Gastroesophageal sphincter (tissue), 4 donors: ENCODE measurements at places on chromosomes 5 and 9. TPM values are rescaled to one million over a fixed set of nuclear protein-coding genes. Genes with fewer than 3 reads are reported as not detected.

The TXNDC8 gene
- total RNA-seq = not detected

DNA sequence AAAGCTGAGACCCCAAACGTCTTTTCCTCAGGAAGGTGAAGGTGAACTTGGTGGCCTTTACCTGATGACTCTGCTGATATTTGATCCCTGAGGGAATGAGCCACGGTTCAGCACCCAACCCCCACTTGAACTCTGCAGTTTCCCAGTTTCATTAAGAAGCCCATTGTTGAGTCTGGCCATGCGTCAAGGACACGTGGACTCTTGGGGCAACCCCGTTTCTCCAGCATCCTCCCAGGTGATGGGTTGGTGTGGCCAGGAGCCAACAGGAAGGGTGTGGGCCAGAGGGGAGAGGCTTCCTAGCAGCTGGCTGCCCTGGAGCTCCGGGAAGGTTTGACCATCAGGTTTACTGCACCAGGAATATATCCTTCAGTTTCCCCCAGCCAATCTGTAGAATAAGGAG lies 59.5 kb upstream of the GNE start:
- H3K4me3 ChIP-seq = no peak overlapping the region
- ATAC-seq = peak; percentile 41
- H3K27me3 ChIP-seq = peaks cover 16% of the 10 kb centered on the region

- peaks cover 24% of the 10 kb centered on the region for H3K36me3 ChIP-seq
- H3K4me3 ChIP-seq = no peak overlapping the region
- H3K27me3 ChIP-seq = no peaks in the 10 kb centered on the region
- H3K27ac ChIP-seq = no peak overlapping the region
Observed at GRCh38 chr9:78304357-78304756, 7.4 kb downstream of the PSAT1 start.

The CDKN2A gene
- 0.94 TPM for total RNA-seq

GRCh38 chr9:114499528-114499927 lies 5.7 kb downstream of the WHRN start:
- H3K27ac ChIP-seq = no peak overlapping the region
- no peaks in the 10 kb centered on the region for H3K4me1 ChIP-seq

The TLX3 gene
- total RNA-seq = not detected

DNA sequence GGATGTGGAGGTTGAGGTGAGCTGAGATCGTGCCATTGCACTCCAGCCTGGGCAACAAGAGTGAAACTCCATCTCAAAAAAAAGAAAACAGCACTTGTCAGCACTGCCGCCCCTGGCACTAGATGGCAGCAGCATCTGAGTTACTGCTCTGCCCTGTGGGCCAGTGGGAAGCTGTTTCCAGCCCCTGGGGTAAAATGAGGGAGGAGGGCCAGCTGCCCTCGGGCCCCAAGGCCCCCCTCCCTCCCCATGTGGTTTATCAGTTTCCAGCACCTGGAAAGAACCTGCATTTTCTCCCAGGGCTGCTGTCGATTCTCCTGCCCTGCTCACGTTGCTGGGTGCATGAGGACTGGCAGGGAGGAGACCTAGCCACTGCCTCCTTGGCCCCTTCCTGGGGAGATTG lies 13.2 kb upstream of the CEL start:
- H3K27ac ChIP-seq = no peak overlapping the region
- H3K4me3 ChIP-seq = no peak overlapping the region
- no peak for ATAC-seq
- no peaks in the 10 kb centered on the region for H3K27me3 ChIP-seq
- no peaks in the 10 kb centered on the region for H3K4me1 ChIP-seq
- H3K36me3 ChIP-seq = peaks cover 100% of the 10 kb centered on the region

DNA sequence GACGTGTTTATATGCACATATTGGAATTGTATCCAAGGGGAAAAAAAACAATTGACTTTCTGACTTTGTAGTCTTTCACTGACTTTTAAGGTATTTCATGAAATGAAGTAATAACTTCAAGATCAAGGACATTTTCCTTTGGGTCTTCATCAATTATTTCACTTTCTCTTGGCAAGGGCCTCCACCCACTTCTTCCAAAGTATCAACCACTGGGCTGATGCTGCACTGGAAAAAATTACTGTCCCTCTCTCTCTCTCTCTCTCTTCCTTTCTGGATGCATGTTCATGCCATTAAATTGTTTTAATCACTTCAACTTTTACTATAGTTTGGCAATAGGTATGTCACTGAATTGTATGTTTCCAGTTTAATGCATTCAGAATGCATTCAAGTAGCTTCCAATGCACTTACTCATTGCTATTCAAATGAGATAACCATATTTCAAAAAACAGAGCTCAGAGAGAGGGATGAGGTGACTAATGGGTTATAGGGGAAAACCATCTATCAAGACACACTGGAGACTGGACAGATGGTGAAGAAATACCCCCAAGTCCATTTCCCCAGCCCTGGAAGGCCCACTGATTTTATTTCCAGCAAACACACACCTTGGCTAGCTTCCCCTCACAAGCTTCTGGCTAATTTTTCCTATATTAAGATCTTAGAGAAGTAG lies 585.3 kb downstream of the EBF1 start:
- no peak overlapping the region for H3K4me3 ChIP-seq
- H3K27me3 ChIP-seq = no peaks in the 10 kb centered on the region
- no peaks in the 10 kb centered on the region for H3K36me3 ChIP-seq
- H3K4me1 ChIP-seq = no peaks in the 10 kb centered on the region
